ENCODE measurements at places on chromosomes 16 and 17. TPM values are rescaled to one million over a fixed set of nuclear protein-coding genes. Genes with fewer than 3 reads are reported as not detected.

PDILT gene
- not detected for total RNA-seq

NTN1 gene
- 0.04 TPM for total RNA-seq

PTRH2 gene
- total RNA-seq: 67.7 TPM

NOG gene
- total RNA-seq: not detected

DNA sequence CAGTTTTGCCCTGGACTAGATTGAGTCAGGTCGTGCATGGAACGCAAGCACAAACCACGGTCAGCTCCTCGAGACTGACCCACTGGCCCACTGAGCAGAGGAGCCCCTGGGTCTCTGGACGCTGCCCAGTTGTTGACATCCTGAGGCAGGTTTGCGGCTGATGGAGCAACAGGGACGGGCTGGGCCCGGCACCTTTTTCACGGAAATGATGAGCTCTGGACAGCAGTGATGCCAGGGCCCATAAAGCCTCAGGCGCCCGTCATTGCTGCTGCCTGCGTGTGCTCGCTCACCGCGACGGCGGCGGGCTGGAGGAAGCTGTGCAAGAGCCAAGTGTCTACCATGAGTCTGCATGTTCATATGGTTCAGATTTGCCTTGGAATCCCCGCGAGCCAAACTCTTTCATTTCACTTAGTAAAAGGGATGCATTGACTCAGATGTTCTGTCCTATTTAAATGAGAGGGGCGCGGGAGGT is 30.8 kb upstream of the CRISPLD2 start:
- DNase-seq: no peak

- DNase-seq: no peak
Observed at GRCh38 chr17:52696362-52696761, 537.8 kb upstream of the CA10 start.

DNA sequence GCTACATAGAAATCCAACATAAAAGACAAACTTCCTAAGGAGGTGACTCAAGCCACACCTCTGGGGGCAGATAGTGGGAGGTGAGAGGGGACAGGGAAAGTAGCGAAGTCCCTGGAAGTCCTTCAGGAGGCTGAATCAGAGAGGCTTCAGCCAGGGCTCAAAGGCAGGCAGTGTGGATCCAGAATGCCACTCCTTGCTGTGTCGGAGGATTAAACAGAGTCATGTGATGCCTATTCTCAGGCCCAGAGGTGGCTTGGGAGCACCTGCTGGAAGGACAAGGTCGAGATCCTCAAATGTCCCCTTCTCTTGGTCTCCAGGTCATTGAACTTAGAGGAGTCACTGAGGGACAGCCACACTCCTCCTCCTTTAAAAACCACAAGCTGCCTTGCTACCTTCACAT is 391.1 kb downstream of the SOX9 start:
- DNase-seq: no peak

DNA sequence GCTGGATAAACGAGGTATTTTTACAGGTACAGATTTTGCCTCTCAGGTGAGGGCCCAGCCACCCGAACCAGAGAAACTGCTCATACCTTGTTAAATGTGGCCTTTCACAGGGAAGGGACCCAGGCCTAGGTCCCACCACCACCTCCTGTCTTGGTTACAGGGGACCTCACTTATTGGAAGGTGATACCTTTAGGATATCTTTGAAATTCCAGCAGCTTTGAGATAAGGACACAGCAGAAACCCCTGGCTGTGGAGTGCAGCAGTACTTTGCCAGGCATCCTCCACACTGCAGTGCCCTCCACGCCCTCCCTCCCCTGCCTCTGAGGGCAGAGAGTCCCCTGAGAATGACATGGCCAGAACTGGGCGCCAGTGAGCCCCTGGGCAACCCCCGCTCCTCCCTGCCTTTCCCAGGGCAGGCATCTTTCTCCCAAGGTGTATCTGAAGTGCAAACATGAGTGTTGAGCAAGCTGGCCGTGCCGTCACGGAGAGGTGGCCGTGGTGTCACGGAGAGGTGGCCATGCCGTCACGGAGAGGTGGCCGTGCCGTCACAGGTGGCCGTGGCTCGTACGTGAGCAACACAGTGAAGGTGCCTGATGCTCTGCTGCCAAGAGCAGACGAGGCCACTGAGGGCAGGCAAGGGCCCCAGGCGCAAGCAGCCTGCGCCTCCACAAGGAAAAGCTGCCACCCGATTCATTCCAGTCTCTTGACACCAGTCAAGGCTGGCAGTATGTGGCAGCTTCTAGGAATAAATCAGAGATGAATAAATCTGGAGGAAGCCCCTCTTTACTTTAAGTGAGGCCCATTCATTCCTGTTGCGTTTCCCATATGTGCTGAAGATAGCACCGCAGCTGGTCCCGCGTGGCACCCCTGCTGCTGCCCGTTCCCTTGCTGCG is 134.5 kb upstream of the CHMP6 start:
- DNase-seq: no peak

- no peak for DNase-seq
Observed at GRCh38 chr16:890217-890616, 80.6 kb downstream of the LMF1 start.

GRCh38 chr17:48554412-48555257 is 9.7 kb upstream of the HOXB2 start:
- DNase-seq: no peak

DNA sequence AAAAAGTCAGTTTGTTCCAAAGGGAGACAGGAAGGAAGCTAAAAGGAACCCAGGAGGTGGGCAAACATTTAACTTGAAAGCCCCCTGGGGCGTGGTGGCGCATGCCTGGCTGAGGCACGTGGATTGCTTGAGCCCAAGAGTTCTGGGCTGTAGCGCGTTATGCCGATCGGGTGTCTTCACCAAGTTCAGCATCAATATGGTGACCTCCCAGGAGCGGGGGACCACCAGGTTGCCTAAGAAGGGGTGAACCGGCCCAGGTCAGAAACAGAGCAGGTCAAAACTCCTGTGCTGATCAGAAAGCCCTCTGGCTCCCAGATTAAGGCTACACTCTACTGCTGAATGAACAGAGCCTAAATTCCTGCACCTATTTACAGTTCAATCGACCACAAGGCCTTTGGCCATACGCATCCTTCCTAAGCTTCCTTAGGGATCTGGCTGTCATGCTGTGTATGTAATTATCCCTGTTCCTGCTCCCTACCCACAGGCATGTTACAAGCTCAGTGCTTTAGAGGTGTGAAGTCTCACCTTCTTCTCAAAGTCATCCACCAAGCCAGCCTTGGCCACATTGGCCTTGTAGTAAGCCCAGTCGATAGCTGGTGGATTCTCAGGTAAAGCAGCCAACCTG is 5.0 kb downstream of the ATP5PD start:
- DNase-seq: no peak

DNA sequence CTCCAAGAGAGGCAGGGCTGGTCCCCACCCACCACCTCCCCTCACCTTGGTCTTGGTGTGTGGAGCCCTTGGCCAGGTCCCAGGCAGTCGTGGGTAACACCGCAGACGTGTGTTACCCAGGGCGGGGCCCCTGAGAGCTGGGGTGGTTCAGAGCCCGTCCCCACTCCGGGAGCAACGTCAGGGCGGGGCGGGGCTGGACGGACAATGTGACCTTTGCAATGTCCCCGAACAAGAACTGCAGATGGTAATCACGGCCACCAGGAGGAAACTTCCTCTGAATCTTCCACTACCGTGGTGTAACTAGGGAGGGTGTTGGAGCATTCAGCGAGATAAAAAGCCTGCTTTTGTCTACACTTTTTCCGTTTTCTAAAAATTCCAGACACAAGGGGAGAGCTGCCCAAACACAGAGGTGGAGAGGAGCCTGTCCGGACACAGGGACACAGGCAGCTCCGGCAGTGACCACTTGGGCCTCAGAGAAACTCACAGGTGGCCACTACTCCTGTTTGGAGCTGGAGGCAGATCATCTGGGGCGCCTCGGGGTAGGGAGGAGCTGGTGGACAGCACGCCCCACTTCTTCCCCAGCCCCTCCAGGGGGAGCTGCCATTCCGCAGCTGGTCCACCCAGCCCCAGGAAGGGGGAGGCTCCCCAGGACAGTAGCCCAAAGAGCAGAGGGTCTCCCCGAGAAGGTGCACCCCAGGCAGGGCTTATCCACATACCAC is 14.2 kb upstream of the SLC38A10 start:
- DNase-seq: peak; percentile 91

Data from HepG2 (cell line).